ENCODE measurements at places on chromosomes 2 and 18. TPM values are rescaled to one million over a fixed set of nuclear protein-coding genes. Genes with fewer than 3 reads are reported as not detected.

GRCh38 chr18:63260380-63260754 is 59.2 kb downstream of the BCL2 start:
- no peak for DNase-seq

GRCh38 chr2:95026471-95027368 is 1.2 kb downstream of the MAL start:
- DNase-seq, result peak; percentile 57

- no peak for DNase-seq
These were observed 34.5 kb downstream of the STK39 start for GRCh38 chr2:168212866-168213265.

GRCh38 chr18:7394050-7394659 is 163.3 kb downstream of the LRRC30 start:
- DNase-seq, result no peak

GRCh38 chr2:2422621-2423020 is 91.5 kb upstream of the MYT1L start:
- no peak for DNase-seq

DNA sequence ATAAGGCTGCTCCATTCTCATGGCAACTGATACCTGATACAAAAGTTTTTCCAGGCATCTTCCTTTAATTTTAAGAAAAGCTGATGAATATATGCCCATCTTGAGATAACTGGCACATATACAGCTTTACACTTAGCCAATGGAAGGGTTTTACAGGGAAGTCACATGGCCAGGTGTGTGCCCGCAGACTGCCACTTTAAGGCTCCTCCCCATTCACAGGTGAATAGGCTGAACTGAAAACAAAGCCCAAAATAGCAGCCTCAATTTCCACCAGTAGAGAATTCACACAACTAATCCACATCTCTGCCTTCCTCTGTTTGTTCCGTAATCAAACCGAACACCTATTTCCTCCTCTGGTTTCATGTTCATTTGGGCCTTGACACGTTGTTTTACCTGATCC is 9.8 kb upstream of the ME2 start:
- peak; percentile 48 for DNase-seq

The OBSL1 gene
- total RNA-seq, result 154 TPM

The TXNDC2 gene
- total RNA-seq, result not detected

DNA sequence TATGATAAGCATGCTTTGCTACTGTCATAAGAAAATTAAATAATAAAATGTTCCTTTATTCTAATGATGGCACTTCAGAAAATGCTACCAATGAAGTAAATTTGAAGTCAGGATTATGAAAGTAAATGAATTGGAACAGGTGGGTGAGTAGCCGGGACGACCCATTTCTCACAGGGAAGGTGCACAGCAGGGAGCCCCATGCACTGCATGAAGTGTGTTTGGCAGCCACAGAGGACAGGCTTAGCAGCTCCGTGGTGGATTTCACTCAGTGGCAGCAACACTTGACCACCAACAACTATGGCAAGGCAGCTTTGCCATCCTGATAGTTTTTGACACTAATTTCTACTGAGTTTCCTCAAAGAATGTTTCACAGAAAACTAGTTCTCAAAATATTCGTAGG is 146.3 kb downstream of the ATL2 start:
- DNase-seq, result no peak

GRCh38 chr2:137729305-137729704 is 235.0 kb upstream of the HNMT start:
- DNase-seq, result no peak

Data from thyroid gland (tissue), 4 donors.